ENCODE measurements at places on chromosomes 2 and 18. TPM values are rescaled to one million over a fixed set of nuclear protein-coding genes. Genes with fewer than 3 reads are reported as not detected.

INSIG2 gene
- total RNA-seq, result 13.0 TPM

TSN gene
- 51.1 TPM for total RNA-seq

CNGA3 gene
- total RNA-seq, result not detected

SOX11 gene
- 0.66 TPM for total RNA-seq

DNER gene
- total RNA-seq, result 0.55 TPM

FLACC1 gene
- total RNA-seq, result 1.4 TPM

SFTPB gene
- total RNA-seq, result under 0.01 TPM

ALPG gene
- total RNA-seq, result not detected

TMEM200C gene
- 0.12 TPM for total RNA-seq

CRYGD gene
- total RNA-seq, result not detected

PPP1R1C gene
- total RNA-seq, result 2.2 TPM

CFC1 gene
- total RNA-seq, result not detected

DSC3 gene
- total RNA-seq, result 0.12 TPM

GNAL gene
- total RNA-seq, result 0.22 TPM

CDKL4 gene
- total RNA-seq, result 0.75 TPM

LOXL3 gene
- 28.0 TPM for total RNA-seq

GFPT1 gene
- total RNA-seq, result 106 TPM

IL1RL2 gene
- 1.4 TPM for total RNA-seq

GCKR gene
- total RNA-seq, result 0.22 TPM

SERPINB10 gene
- 1.00 TPM for total RNA-seq

SLC35F6 gene
- total RNA-seq, result 36.1 TPM

MZT2A gene
- 123 TPM for total RNA-seq

FAM110C gene
- not detected for total RNA-seq

SLC16A14 gene
- total RNA-seq, result 2.2 TPM

ESPNL gene
- 9.2 TPM for total RNA-seq

TNFAIP6 gene
- 67.4 TPM for total RNA-seq

FER1L5 gene
- 1.6 TPM for total RNA-seq

TRIM43B gene
- total RNA-seq, result not detected

OTOS gene
- not detected for total RNA-seq

LCT gene
- total RNA-seq, result under 0.01 TPM

FRZB gene
- total RNA-seq, result 0.12 TPM

ACMSD gene
- total RNA-seq, result not detected
